IMR-90 (cell line): ENCODE measurements at places on chromosomes 16 and 17. TPM values are rescaled to one million over a fixed set of nuclear protein-coding genes. Genes with fewer than 3 reads are reported as not detected.

DNA sequence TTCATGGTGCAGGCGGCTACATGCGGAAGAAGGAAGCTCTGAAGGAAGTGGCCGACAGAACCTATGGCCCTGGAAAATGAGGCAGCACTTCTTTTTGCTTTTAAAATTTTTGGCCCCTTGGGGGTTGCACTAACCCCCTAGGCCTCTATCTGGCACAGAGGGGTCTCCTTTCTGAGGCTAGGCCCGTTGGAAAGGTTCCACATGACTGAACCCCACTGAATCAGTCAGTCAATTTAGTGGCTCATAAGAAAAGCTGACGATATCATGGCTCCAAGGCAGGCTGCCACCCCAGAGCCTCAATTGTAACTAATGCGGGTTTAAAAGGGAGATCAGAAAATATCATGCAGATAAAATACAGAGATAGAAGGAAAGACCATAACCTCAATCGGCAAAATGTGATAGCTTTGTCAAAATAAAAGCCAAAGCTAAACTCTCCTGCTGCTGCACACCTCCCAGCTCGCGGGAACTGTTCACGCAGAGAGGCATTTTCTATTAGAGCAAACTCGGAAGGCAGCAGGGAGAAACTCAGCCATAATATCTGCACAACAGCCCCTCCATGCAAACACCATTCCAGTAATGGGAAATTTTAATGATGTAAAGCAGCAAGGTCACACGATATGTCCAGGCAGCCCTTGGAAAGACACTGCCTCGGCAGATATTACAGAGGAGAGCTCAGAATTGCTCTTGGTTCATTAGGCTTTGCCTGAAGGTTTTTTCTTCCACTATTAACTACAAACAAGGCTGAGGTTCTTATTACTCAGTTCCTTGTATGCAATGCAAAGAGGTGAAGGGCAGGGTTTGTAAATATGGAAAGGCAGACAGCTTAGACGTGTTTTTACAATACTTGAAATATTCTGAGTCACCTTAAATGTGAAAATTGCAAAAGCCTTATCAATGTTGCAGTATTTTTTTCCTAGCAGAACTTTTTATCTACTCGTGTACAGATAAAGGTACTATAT lies 200.4 kb upstream of the PMFBP1 start:
- no peak overlapping the region for H3K4me3 ChIP-seq
- DNase-seq, result no peak
- no peaks in the 10 kb centered on the region for H3K36me3 ChIP-seq
- H3K27ac ChIP-seq, result no peak overlapping the region
- no peaks in the 10 kb centered on the region for H3K4me1 ChIP-seq

- H3K27ac ChIP-seq, result no peak overlapping the region
- no peaks in the 10 kb centered on the region for H3K36me3 ChIP-seq
- no peak overlapping the region for H3K4me3 ChIP-seq
Observed at GRCh38 chr17:50947782-50948543, 81.8 kb upstream of the TOB1 start.

DNA sequence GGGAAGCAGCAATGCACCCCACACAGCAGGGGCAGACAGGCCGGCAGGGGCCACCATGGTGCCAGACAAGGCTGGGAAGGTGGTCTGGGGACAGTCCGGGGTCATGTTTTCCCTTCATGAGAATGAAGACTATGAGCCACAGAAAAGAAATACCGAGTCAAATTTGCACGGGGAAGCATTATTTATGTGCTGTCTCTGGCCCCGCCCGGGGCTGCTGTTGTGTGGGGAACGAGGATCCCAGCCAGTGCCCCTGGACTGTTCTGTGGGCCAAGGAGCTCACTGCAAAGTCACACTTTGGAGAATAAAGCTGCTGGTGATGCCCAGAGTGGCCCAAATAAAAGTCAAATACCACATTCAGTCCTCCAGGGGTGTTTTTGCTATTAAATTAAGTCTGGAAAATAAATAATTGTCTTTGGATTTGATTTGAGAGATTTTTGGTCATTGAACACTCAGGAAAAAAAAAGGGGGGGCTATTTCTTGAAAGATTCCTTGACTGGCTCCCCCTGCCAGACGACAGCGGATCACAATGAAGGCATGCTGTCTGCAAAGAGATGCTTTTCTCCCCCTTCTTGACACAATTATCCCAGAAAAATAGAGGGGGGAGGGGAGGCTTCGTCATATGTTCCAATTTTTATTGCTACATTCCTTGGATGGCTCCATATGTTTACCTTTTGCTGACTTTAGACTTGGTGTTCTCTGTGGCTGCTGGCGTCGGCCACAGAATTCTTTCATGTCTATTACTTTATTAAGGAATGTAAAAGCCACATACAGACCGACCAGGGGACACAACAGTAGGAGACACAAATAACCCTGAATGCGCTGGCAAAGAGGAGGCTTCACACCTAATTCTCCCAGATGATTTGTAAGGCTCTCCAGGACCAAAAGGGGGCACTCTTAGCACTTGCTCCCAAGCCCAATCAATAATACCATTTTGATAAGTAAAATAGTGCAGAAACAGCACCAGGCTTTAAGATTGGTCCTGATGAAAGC lies 27.1 kb upstream of the ANKFN1 start:
- no peak overlapping the region for H3K4me3 ChIP-seq
- peak; percentile 74 for DNase-seq
- peaks cover 1% of the 10 kb centered on the region; the same call in 1 of the 2 replicates for H3K4me1 ChIP-seq

MMP28 gene
- polyA plus RNA-seq, result not detected in 2 replicates

GRCh38 chr17:77423589-77424451 lies 283.1 kb downstream of the SEC14L1 start:
- H3K27ac ChIP-seq, result peak overlapping the region; percentile 91
- peak; percentile 98 for DNase-seq
- no peaks in the 10 kb centered on the region for H3K27me3 ChIP-seq

DNA sequence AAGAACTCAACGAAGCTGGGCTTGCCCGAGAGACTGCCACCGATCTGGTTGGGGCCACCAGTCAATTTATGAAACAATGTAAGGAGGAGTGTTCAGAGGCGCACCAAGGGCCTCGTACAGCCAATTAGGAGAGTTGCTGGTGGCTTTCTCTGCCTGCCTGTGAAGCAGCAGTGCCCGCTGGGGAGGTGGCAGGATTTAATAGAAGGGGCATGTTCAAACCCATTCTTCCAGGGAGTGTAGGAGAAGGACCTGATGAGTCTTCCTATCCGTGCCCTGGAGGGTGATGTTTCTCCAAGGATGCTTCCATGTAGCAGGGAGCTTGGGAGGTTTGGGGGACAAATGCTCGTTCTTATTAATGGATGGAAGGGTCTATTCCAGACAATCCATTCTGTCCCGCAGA lies 178.4 kb downstream of the CCDC182 start:
- H3K27ac ChIP-seq, result no peak overlapping the region
- 0 out of 2 replicates have a peak, but pooled peaks cover 2% of the 10 kb centered on the region for H3K4me1 ChIP-seq

DNA sequence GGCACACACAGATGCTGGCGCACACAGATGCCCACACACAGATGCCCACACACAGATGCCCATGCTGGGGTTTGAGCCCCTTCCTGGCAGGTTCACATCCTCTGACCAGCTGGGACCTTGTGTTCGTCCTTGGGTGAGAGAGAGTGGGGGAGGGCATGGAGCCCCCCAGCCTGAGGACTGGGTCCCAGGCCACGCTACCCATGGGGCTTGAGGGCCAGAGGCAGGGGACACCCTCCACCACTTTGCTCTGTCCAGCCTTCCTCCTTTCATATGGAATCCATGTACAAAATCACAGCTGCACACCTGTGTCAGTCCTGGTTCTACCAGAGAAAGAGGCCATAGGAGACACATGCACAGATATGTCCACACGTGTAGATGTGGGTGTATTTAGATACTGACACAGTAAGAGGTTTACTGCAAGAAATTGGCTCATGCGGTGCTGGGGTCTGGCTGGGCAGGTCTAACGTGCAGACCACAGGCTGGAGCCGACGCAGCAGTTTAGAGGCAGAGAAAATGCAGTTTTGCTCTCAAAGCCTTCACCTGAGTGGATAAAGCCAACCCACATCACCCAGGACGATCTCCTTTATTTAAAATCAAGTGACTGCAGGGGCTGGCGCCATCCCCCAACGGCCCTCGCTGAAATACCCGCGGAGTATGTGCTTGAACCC lies 10.8 kb downstream of the SLC22A31 start:
- H3K4me3 ChIP-seq, result no peak overlapping the region
- no peak overlapping the region for H3K27ac ChIP-seq
- H3K27me3 ChIP-seq, result peaks cover 2% of the 10 kb centered on the region; the same call in 1 of the 2 replicates
- peaks cover 6% of the 10 kb centered on the region for H3K4me1 ChIP-seq
- H3K36me3 ChIP-seq, result no peaks in the 10 kb centered on the region
- no peak for DNase-seq

ABCC3 gene
- polyA plus RNA-seq, result 6.0 and 6.6 TPM in 2 replicates

DNA sequence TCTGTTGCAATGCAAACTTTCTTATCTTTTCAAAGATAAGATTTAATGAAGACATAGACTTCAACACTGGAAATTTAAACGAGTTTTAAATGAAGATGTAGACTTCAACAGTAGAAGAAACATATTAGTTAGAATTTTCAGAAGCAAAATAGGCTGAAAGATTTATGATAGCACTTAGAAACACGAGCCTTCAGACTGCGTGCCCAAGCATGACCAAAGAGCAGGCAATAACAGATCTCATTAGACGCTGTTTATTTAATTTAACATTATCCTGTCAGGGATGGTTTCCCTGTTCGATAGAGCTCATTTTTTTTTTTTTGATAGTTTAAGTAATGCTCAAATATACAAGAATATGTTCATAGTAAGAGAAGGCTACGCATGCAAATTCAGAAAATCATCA lies 604.7 kb upstream of the SOX9 start:
- no peak for DNase-seq
- H3K4me3 ChIP-seq, result no peak overlapping the region
- 0 out of 2 replicates have a peak, but pooled peaks cover 2% of the 10 kb centered on the region for H3K4me1 ChIP-seq
- no peaks in the 10 kb centered on the region for H3K27me3 ChIP-seq
- no peak overlapping the region for H3K27ac ChIP-seq
- H3K36me3 ChIP-seq, result no peaks in the 10 kb centered on the region

- H3K4me1 ChIP-seq, result 0 out of 2 replicates have a peak, but pooled peaks cover 1% of the 10 kb centered on the region
- no peak for DNase-seq
- H3K4me3 ChIP-seq, result no peak overlapping the region
- H3K27ac ChIP-seq, result no peak overlapping the region
- H3K27me3 ChIP-seq, result peaks cover 48% of the 10 kb centered on the region
Observed at GRCh38 chr17:36726199-36726598, 124.8 kb downstream of the MRM1 start.

DNA sequence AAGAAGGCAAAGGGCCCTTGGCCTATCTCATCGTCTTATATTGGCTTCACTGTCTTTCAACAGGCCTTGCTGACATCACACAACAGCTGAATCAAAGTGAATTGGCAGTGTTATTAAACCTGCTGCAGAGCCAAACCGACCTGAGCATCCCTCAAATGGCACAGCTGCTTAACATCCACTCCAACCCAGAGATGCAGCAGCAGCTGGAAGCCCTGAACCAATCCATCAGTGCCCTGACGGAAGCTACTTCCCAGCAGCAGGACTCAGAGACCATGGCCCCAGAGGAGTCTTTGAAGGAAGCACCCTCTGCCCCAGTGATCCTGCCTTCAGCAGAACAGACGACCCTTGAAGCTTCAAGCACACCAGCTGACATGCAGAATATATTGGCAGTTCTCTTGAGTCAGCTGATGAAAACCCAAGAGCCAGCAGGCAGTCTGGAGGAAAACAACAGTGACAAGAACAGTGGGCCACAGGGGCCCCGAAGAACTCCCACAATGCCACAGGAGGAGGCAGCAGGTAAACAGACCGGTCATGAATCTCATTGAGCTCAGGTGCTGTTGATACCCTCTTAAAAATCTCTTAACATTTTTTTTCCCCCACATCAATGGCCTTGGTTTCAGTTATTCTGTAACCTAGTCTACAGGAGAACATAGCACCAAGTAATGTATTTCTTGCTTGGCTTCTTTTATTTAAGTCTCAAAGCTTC lies 64.7 kb downstream of the CDK12 start:
- H3K27ac ChIP-seq, result no peak overlapping the region
- no peaks in the 10 kb centered on the region for H3K27me3 ChIP-seq
- H3K4me1 ChIP-seq, result no peaks in the 10 kb centered on the region
- H3K36me3 ChIP-seq, result peaks cover 52% of the 10 kb centered on the region

- no peak overlapping the region for H3K4me3 ChIP-seq
- 0 out of 2 replicates have a peak, but pooled peaks cover 2% of the 10 kb centered on the region for H3K4me1 ChIP-seq
- no peaks in the 10 kb centered on the region for H3K27me3 ChIP-seq
Observed at GRCh38 chr16:1342526-1343427, 8.9 kb downstream of the TSR3 start.

DNA sequence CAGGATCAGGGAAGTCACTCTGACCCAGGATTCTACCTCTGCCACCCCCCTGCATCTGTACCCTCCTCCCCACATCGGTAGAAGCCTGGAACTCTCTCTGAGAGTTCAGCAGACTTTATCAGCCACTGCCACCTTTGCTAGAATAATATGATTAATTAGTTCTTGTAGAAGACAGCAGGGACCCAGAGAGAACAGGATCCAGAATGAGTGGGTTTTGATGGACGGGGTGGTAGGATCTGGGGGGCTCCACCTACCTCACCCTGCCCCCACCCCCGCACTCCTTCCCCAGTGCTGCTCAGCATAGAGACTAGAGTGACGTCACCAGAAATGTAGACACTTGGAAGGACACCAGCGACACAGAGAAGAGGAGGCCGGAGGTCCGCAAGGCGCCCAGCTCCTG lies 33.5 kb downstream of the ABCC6 start:
- DNase-seq, result no peak
- no peak overlapping the region for H3K4me3 ChIP-seq
- H3K27ac ChIP-seq, result no peak overlapping the region
- no peaks in the 10 kb centered on the region for H3K4me1 ChIP-seq
- H3K36me3 ChIP-seq, result no peaks in the 10 kb centered on the region; the same call in none of the 2 replicates

GRCh38 chr16:80125677-80126076 lies 415.1 kb upstream of the DYNLRB2 start:
- H3K36me3 ChIP-seq, result no peaks in the 10 kb centered on the region
- peaks cover 3% of the 10 kb centered on the region for H3K27me3 ChIP-seq
- DNase-seq, result no peak
- H3K4me3 ChIP-seq, result no peak overlapping the region
